ENCODE measurements at places on chromosomes 7 and 10.

- no peak for DNase-seq
Measured at GRCh38 chr10:68423522-68423921, 16.4 kb upstream of the RUFY2 start.

GRCh38 chr10:55470840-55471239, 669.8 kb upstream of the PCDH15 start:
- no peak for DNase-seq

DNA sequence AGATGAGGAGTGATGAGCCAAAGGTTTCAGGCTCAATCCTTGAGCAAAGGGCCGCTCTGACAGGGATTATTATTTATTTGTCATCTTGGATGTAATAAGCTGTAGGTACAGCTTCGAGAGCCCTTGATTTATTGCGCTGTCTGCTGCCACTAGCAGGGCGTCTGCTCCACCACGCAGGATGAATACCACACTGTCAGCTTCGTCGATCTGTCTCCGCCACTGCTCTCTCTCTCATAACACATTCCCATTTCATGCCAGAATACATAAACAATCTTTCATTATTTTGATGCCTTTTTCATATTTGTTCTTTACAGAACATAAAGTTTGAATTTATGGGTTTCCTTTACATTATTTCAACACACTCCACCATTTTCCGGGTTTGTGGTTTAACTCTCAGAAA, 276.6 kb downstream of the LRMDA start:
- DNase-seq = no peak

DNA sequence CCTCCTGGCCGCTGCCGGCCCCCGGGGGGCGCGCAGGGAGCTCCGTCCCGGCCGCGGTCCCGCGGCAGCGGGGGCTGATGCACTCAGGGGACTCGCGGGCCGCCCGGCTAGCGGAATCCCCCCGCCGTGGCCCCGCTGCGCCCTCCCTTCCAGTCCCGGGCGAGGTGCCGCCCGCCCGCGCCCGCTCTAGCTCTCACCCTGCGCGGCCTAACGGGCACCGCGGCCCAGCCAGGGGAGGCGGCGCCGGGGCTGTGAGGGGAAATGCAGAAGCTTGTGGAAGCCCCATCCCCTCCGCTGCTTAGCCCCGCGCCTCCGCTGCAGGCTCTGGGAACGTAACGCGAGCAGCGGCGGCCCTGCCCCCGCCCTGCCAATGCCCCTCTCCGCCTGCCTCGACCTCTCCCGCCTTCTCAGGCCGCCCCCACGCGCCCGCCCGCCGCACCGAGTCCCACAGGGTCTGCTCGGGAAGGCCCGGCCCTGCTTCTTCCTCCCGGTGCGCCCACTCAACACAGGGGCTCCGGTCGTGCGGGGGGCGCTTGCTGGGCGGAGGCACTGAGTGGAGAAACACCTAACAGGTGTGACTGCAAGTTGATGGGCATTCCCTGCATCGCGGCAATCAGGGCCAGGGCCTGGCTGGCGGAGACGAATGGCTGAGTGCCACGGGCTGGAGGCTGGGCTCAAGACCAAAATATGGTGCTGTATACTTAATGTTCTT, 384 bp upstream of the TMEM229A start:
- DNase-seq = peak; percentile 43

- DNase-seq = no peak
Measured at GRCh38 chr10:103855852-103856796, 748 bp upstream of the SH3PXD2A start.

All from LNCaP clone FGC (cell line).